ENCODE measurements at places on chromosomes 12 and 14. TPM values are rescaled to one million over a fixed set of nuclear protein-coding genes. Genes with fewer than 3 reads are reported as not detected.

TGM1 gene
- 5.4 TPM for total RNA-seq

TPH2 gene
- not detected for total RNA-seq

CFAP54 gene
- total RNA-seq, result not detected

CEBPE gene
- total RNA-seq, result 2.2 TPM

EIF2S3B gene
- 0.95 TPM for total RNA-seq

NFE2 gene
- not detected for total RNA-seq

CPNE8 gene
- not detected for total RNA-seq

SERPINA3 gene
- not detected for total RNA-seq

PPP1R36 gene
- not detected for total RNA-seq

PDZRN4 gene
- total RNA-seq, result 16.8 TPM

KRT77 gene
- not detected for total RNA-seq

PTPRR gene
- not detected for total RNA-seq

LRRK2 gene
- total RNA-seq, result 28.4 TPM
